Fibroblast of villous mesenchyme (primary cell): ENCODE measurements at places on chromosomes 4 and X. TPM values are rescaled to one million over a fixed set of nuclear protein-coding genes. Genes with fewer than 3 reads are reported as not detected.
A peak's percentile ranks its signal among the peaks of the same experiment; 100 is the strongest.

DNA sequence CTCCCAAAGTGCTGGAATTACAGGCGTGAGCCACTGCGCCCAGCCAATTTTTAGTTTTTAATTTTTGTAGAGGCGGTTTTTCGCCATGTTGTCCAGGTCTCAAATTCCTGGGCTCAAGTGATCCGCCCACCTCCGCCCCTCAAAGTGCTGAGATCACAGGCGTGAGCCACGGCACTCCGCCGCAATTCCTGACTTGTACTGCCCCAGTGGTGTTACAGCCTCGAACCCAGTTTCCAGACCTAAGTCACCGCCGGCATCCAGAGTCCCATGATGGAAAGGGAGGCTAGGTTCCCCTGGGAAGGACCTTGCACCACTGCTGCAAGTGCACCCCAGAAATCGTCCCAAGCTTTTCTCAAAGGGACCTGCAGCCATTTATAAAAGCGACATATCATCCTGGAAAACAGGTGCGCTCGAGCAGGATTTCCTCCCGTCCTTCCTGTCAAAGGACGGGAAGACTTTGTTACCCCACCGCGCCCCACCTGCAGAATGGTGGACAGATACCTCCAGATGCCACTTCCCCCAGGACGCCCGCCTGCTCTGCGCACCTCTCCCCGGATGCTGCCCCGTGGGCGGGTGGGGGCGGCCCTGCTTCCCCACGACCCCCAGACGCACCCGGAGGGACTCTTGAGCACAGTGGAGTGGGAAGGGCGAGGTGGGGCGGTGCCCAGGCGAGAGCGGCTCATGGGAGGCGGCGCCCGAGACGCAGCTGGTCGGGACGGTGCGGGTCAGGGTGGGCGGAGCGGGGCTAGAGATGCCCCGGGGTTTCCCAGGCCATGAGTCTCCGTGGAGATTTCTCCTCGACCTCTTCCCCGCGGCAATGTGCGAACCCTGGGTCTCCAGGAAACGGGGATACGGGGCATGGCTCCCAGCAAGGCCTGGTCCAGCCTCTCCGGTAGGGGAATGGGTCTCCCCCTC is 947 bp upstream of the RPL10 start:
- peak; percentile 63 for DNase-seq

- no peak for DNase-seq
These were observed 80.0 kb downstream of the ABLIM2 start for GRCh38 chr4:8078610-8079015.

GRCh38 chr4:4585012-4585670 is 43.3 kb upstream of the STX18 start:
- peak; percentile 58 for DNase-seq

ASB9 gene
- total RNA-seq, result 0.64 and 2.6 TPM in 2 replicates

- no peak for DNase-seq
These were observed 61.5 kb upstream of the AP1S2 start for GRCh38 chrX:15915959-15916703.

LRIT3 gene
- under 0.01 TPM in 1 of 2 replicates, not detected in the other for total RNA-seq
